ENCODE measurements at places on chromosomes 6 and 20.

- no peak for DNase-seq
Observed at GRCh38 chr6:169019727-169020491, 233.7 kb downstream of the THBS2 start.

DNA sequence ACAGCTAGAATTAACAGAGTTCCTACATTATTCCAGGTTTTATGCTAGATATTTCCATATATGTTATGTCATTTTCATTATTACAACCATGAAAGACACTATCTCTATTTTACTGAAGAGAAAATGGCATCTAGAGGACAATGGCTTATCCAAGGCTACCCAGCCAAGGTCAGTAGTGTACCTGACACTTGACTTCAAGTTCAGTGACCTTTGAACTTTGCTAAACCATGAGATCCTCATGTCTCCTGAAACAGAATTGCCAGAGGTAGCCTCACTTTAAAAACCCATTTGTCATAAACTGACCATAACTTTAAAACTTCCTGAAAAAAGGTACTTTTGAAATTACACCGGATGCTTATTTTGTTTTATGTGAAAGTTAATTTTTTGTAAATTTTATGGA is 14.4 kb downstream of the NAPB start:
- no peak for DNase-seq

DNA sequence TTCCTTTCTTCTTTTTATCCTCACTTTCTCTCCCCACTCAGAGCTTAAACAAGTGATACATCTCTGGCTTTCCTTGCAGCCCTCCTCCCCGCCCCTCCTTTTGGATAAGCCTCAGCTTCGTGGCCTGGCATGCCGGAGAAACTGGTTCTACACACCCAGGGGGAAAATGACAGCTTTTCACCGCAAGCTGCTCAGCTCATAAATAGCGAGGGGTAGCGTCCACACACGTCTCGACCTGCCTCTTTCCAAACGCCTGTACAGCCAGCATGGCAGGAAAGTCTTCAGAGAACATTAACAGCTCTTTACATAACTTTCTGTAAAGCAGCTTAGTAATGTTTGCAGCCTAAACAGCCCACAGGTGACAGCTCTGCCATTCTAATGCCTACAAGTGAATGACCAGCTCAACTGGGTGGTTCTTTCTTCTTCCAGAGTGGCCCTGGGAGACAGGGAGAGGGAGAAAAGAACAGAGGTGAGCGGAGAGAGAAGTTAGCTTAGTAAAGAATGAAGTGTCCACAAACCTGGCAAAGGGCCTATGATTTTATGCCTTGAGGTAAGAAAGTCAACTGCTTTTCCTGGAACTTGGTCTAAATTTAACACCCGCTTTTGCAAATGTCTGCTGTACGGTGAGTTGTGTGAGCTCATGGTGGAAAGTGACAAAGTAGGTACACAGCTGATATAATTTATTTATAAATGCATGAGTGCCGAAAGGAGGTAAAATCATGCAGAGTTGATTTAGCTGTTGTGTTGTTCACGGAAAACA is 251.5 kb downstream of the TFAP2A start:
- DNase-seq: no peak

- no peak for DNase-seq
Observed at GRCh38 chr20:2986466-2986865, 57.0 kb upstream of the GNRH2 start.

All from activated CD4-positive, alpha-beta T cell treated with anti-CD3 and anti-CD28 coated beads, Interleukin-2, amount 50 U/mL, for 4 hours (primary cell).